Right atrium auricular region (tissue), 2 donors: ENCODE measurements at places on chromosomes 6 and 20. TPM values are rescaled to one million over a fixed set of nuclear protein-coding genes. Genes with fewer than 3 reads are reported as not detected.

DNA sequence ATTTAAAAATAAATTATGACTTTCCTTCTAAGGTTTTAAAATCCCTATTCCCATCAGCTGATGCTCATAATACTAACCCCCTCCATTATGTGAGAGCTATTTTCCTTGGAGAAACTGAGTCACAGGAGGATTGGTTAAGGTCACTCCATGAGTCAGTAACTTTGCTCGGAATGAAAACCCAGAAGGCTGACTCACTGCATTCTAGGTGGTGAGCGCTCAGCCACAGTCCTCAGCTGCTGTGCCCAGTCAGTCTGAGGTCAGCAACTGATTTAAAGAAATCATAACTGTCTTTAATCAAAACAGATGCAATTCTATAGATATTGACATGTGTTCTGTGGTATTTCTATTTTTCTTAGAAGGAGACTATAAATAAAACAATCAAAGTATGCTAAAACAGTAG lies 359.2 kb downstream of the GJA1 start:
- DNase-seq, result no peak

HNF4A gene
- total RNA-seq, result not detected

TMEM14A gene
- total RNA-seq, result 13.2 TPM

ANKRD66 gene
- total RNA-seq, result not detected
